ENCODE measurements at places on chromosomes 1 and 21.
A peak's percentile ranks its signal among the peaks of the same experiment; 100 is the strongest.

- DNase-seq = no peak
These were observed 171.6 kb downstream of the TRIM33 start for GRCh38 chr1:114339379-114339778.

DNA sequence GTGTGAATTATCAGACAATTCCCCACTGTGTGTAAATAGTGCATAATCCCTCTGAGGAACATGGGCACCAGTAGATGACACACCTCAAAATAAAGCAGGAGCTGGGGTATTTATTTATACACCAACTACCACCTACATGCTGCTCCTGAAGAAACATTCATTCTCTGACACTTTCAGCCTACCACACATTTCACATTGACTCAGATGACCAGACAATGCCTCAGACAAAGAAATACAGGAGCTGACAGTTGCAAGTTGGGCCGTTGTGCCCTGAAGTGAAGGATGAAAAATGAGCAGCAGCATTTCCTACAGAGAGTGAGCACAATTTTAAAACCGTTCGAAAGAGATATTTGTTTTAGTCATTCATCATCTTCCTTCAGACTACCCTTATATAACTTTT is 63.2 kb downstream of the RGS2 start:
- DNase-seq = no peak

DNA sequence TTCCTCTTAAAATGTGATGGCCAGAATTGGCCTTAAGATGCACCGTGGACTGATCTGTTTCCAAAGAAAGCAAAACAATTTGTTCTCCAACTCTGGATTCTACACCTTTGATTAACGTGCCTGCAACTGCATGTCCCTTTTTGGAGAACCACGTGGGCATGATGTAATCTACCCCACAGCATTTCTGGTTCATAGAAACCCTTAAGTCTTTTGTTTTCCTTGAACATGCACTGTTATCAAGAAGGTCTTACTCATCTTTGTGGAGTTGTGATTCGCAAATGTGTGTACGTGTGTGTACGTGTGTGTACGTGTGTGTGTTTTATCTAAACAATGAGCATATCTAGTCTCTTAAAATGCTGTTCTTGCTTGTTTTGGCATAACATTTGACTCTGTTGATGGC is 57.8 kb downstream of the LPAR3 start:
- no peak for DNase-seq

GRCh38 chr21:35416866-35417489 is 367.9 kb upstream of the RUNX1 start:
- no peak for DNase-seq

DNA sequence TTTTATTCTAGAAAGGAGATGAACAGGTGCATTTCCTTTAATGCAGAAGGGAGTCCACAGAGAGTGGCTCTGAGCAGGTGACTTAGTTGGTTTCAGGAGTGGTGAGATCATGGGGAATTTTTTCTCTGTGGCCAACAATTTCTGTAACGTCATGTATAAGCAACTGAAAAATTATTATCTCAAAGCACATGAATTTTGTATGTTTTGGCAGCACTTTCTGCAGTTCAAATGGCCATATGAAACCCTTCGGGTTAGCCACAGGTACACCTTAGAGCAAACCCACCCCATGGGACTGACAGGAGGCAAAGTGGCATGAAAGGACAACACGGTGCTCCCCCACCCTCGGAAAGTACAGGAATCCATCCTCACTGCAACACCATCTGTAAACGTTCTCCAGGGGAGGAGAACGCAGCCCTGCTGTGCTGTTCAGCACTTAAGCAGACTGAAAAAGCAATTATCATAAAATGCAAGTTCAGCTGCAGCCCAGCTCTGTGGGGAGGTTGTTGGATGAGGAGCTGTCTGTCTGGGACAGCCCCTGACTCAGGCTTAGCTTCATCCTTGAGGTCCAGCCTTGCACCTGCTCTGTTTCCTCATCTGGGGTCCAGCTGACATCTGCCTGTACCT is 55.8 kb upstream of the CLDN14 start:
- DNase-seq = no peak

GRCh38 chr1:226804907-226805759 is 65.3 kb upstream of the PSEN2 start:
- DNase-seq = no peak

DNA sequence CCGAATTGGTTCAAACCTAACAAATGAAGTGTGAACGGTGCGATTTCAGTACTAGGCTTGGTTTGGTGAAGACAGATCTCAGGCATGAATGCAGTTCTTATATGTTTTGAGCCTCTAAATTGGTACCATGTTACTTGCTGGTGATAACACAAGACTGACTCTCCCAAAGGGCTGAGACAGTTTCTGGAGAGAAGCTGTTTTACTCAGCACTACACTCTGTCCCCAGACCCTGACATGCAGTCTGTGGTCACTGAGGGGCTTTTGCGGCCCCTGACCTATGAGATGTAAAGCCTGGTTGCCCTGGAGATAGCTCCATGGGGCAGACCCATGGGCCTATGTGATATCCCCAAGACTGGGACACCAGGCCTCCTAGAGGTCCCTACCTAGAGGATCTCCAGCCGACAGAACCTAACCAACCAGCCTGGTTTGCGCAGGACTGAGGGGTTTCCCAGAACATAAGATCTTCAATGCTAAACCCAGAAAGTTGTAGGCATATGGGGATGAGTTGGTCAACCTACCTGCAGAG is 19.4 kb upstream of the FOXE3 start:
- no peak for DNase-seq

DNA sequence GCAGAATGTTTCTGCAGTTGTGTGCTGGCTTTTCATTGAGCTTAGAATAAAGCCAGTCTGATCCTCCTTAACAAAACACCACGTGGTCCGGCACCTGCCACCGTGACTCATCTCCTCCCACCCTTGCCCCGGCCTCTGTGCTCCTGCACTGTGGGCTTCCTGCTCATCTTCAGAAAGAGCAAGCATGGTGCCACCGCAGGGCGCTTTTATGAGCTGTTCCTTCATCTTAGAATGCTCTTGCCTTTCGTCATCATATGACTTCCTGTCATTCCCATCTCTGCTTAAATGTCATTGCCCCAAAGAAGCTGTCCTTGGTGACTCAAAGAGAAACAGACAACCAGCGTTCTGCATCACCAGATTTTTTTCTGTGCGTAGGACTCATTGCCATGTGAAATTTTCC is 117.8 kb downstream of the HHAT start:
- DNase-seq = peak; percentile 65

DNA sequence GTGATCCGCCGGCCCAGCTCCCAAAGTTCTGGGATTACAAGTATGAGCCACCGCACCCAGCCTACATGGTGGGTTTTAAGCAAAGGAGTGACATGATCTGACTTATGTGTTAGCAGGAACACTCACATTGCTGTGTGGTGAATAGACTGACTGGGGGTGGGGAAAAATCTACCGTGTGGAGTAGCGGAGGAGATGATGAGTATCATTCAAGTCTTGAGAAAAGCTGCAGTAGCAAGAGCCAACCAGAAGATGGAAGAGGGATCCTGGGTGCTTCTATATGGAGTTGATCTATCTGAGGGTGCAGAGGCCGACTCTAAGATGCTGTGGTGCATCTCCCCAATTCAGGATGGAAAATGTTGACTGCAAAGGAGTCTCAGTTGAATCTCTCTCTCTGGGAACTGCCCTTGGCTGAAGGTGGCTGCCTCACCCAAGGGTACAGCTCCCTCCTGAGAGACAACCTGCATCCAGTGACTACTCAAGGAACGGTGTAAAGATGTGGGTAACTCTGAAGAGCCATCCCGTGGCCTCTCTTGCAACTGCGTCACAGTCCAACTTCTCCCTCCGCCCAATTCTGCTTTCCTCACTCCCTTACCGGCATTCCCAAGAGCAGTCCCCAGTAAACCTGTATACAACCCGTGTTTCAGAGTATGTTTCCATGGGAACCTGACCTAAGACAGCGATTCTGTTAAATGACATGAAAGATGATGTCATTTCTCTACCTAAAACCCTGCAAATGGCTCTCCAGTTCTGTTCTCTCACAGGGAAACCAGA is 7.4 kb upstream of the B3GALNT2 start:
- DNase-seq = no peak

DNA sequence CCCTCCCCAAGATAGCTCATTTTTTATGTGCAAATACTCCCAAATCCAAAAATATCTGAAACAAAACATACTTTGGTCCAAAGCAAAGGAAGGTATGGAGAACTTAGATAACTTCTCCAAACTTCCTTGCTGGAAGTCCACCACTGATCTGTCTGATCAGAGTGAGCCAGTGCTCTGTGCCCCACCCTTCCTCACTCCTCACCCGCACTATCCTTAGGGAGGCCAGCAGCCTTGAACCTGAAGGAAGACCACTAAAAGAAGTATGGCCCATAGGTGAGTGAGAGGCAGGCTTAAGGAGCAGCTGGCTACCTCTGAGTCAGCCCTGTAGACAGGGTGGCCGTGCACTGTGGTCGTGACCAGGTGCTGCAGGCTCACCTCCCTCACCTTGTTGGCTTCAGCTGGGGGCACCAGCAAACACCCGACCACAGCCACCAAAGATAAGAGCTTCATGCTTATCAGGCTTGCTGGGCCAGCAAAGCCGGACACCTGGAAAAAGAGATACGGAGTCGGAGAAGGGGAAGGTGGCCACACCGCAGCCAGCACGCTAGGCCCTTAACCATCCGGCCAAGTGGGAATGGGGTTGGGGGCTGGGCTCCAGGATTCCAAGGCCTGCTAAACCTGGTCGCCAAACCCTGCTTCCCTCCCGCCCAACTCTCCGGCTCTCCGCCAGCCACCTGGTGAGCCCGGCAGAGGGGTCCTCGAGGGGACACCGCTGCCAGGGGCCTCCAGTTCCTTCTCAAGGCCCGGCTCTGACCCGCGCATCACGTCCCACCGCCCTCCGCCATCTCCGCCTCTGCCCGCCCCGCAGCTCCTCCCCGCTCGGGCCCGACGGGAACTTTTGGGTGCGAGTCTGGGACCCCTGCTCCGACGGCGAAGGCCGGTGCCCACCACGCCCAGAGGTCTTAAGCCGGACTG is 543 bp downstream of the TMEM9 start:
- DNase-seq = no peak

DNA sequence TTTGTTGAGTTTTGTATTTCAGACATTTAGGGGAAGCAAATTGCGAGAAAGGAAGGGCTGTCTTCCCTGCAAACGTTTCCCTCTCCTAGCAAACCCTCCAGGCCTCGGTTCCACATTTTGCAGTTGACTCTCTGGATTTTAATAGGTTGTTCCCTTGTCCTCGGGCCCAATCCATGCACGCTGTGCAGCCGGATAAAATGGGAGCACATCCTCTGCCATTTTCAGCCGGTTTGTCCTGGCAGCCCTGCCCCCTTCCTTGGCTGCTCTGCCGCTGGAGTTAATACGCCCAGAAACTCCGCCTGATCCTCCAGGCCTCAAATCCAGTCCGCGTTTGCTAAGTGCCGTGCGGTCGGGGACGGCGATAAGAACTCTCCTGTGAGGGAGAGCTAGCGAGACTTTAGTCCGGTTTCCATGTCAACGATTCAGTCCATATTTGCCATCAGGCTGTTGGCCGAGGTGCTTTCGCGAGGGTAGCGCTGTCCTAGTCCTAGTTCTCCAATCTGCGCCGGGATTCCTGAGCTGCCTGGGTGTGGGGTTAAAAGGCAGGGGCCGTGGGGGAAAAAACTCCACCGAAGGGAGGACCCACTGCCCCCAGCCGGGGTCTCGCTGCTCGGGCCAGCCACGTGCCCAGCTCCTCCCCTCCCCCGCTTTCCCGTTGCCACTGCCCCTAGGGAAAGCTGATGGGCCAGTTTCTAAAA is 2.9 kb upstream of the ARID1A start:
- DNase-seq = peak; percentile 94

DNA sequence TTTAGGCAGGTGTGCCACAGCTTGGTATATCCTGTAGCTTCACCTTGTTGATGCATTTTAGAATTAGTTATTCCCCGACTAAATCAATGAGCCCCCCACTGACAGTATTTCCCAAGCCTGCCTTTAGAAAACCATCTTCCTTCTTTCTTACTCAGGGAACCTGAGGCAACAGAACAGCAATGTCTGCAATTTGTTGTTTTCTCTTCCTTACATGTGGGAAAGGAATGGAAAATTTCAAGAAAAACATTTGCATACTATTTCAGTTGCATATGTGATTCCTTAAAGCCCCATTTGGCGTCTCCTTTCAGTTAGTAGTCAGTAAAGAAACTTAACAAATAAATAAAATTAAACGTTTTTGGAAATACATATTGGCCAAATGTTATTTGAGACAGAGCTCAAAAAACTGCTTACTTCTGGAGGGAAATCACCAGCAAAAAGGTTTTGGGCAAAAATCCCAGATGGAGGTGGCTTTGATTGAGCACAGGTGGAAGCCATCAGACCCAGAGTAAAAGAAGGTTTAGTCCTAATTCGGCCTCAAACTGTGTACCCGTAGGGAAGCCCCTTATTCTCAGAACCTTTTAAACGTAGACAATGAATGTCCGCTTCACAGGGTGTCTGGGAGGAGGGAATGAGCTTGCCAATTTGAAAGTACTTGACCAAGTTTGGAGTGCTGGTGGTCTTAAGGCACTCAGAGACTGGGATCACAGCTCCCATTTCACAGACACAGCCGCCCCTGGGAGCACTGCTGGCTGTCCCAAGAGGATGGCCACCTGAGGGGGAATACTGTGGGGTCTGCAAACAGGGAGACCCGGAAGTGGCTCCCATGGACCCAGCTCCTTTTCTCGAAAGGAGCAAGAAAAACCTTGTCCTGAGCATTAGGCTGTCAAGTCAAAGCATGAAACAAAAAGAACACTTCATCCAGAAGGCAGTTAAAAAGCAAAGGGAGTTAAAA is 9.4 kb downstream of the LHX4 start:
- DNase-seq = no peak

DNA sequence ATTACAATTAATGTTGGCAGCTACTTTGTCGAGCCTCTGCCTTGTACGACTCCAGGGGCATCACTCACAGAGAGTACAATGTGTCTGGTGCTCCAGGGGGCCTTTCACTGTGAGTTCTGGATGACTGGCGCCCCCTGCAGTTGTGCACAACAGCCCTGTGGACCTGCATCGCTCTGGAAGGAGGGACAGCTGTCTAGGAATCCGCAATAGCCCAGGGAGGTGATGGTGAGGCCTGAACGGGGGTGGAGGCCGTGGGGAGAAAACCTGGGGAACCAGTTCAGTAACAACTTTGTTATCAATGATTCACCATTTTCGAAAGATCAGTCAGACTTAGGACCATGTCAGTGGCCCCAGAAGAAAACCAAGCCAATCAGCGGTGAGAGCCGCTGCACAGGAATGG is 189.1 kb downstream of the KAZN start:
- no peak for DNase-seq

- no peak for DNase-seq
These were observed 91.5 kb downstream of the PTPN14 start for GRCh38 chr1:214459895-214460294.

DNA sequence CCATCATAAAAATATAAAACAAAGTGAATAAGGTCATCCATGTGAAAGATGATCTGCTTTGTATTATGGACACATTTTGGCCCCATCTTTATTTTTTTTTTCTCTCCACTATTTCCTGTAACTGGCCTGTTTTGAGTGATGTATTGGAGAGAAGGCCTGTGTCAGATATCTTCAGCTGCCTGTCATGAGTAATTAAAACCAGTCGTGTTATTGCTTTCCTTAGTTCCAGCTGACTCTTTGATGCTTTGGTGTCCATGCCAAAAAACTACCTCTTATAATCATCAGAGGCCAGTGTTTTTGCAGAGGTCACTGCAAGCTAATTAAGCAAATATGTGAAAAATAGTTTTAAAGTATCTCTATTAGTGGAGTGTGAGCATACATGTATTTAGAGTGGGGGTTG is 29.7 kb downstream of the NTMT2 start:
- no peak for DNase-seq

GRCh38 chr1:227901239-227901905 is 46.4 kb downstream of the WNT9A start:
- no peak for DNase-seq

GRCh38 chr1:211551638-211552460 is 27.1 kb downstream of the SLC30A1 start:
- no peak for DNase-seq
